ENCODE measurements at places on chromosomes 7 and 10.

DNA sequence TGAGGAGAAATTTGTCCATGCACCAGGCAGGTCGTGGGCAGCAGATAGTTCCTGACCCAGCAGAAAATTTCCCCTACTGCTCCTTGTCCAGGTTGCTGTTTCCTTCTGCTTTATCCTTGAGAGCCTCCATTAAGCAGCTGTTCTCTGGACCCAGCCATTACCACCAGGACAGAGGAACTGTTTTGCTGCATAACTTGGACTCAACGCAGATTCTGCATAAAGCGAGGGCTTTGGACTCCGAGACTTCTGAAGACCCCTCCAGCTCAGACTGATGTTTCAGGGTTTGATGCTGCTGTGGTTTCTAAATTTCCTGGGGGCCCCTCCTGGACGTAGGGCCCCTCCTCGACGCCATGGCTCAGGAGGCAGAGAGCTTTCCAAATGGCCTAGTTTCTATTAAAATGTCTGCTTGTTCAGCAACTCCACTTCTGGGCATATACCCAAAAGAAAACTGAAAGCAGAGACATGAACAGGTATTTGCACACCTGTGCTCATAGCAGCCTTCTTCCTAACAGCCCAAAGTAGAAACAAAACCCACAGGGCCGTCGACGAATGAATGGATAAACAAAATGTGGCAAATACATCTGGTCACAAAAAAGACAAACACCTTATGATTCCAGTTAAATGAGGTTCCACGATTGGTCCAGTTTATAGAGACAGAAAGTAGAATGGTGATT lies 28.3 kb upstream of the LMTK2 start:
- DNase-seq: no peak

GRCh38 chr10:48895803-48896195 lies 43.8 kb downstream of the LRRC18 start:
- no peak for DNase-seq

GRCh38 chr7:135993950-135994349 lies 16.8 kb upstream of the MTPN start:
- DNase-seq: no peak

- DNase-seq: no peak
Observed at GRCh38 chr7:104927055-104927454, 87.0 kb upstream of the KMT2E start.

- DNase-seq: no peak
Observed at GRCh38 chr10:480498-480927, 209.0 kb downstream of the DIP2C start.

GRCh38 chr10:23293973-23294590 lies 50.5 kb downstream of the C10orf67 start:
- DNase-seq: no peak

DNA sequence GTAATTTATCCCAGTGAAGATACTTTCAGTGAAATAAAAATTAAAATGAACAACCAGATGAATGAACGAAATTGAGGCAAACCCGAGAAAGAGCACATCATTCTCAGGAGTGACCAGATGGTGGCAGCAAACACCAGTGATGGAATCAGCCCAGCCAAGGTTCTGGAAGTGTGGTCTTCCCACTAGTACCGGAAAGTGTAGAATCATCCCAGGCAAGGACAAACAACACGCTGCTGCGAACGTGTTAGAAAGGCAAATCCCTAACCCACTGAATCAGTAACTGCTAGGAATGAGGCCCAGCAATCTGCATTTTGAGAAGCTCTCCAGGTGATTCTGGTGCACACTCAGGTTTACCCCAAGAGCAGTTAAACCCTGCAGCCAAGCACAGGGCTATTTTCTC lies 15.5 kb upstream of the SLC18A3 start:
- no peak for DNase-seq

DNA sequence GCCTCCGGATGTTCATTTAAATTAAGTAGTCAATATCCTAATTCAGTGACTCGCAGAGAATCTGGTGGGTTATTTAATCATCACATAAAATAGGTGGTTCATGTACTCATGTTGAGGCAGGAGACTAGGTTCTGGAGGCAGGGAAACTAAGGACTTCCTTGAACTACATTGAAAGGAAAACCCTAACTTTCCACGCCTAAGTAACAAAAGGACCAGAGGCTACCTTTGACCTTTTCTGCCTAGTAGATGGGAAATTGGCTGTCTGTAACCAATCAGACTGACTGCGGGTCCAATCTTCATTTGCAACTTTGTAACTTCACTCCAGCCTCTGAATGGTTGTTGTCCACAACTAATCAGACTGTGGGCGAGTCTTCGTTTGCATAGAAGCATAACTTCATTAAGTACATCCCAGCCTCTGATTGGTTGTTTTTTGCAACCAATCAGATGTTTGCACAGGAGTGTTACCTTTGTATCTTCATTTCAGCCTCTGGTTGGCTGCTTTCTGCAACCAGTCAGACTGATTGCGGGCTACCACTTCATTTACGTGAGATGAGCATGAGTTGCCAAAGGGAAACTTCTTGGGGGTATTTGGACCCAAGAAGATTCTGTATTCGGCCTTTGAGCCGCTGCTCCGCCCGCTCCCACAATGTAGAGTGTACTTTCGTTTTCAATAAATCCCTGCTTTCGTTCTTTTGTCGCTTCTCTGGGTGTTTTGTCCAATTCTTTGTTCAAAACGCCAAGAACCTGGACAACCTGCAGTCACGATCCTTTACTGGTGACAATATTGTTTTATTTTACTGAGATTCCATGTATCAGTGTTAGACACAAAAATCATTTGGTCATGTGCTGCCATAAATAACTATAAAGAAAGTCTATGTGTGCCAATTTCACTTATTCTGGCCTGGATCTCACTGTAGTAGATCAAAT lies 1.7 kb upstream of the ST7 start:
- DNase-seq: no peak

DNA sequence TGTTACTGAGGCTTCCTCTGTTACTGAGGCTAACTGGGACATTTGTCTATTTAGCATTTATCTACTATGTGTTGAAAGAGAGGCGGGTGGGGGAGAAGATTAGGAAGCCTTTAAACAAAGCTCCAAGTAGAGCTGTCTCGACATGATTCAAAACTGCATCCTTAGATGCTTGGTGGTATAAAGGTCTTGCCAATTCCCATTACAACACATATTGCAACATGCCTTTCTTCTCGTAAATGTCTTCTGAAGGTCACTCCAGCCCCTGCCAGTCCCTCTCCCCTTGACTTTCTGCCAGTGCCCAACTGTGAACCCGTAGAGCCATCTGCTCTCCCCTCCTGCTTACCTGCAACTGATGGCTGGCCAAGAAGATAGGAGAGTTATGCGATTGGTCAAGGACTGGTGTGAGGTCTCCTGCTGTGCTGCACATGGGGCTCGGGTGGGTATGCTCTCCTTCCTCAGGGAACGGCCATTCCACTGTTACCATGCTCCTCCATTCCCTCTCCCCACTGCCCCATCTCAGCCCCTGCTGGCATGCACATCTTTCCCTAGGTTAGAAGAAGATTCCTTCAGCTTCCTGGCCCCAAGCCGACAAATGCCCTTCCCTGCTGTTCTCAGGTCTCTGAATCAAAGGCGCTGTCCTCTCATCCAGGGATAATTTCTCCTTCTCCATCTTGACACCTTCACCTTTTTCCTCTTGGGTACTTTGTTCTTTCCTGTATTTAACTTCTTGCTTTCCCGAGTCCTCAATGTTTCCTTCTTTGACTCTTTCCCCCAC lies 43.6 kb upstream of the ZNF32 start:
- DNase-seq: no peak

DNA sequence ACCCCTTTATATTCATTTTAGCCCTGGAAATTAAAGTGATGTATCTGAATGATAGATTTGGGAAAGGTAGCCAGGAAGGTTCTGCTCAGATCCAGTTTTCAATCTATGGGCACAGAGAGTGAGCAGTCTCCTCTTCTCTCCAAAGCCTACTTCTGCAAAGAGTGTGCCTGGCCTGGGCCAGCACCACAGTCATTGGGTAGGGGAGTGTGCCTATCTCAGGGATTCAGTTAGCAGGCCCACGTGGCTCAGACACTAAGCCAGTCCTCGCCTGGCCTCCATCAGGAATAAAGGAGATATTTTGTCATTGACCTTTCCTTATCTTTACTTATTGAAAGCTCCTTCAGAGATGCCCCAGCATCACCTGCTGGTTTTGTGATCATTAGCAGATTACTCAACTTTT lies 215.8 kb upstream of the CCDC6 start:
- no peak for DNase-seq

- no peak for DNase-seq
Observed at GRCh38 chr10:128060341-128061250, 65.6 kb downstream of the MKI67 start.

- DNase-seq: no peak
Observed at GRCh38 chr7:21407796-21408480, 19.9 kb upstream of the SP4 start.

DNA sequence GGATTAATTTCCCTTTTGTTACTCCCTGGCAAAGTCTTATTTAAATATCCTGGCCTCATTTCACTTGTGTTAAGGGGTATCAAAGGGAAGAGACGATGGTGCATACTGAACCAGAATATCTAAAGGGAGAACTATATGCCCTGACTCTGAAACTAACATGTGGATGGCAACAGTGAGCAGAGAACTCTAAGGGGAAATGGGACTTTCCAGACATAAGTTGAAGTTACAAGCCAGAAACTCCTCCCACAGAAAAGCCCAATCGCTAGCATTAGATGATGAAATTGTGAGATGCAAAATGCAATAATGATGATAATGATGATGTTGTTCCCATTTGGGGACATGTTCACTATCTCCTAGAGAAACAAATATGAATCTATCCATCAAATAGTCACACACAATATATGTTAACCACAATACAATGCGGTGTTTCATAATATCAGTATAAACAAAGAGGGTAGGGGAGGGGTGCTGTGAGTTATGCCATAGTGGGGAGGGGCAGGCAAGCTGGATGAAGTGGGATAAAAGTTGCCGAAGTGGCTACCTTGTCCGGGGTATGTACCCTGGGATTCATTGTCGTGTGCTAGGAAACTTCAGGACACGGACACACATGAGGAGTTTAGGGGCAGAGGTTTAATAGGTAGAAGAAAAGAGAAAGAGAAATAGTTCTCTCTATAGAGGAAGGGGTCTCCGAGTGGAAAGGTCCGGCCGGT lies 37.1 kb downstream of the TMEM229A start:
- DNase-seq: no peak

GRCh38 chr7:111785076-111785475 lies 222.8 kb upstream of the IMMP2L start:
- DNase-seq: no peak

- no peak for DNase-seq
Observed at GRCh38 chr7:95687759-95688343, 84.5 kb upstream of the DYNC1I1 start.

GRCh38 chr7:46616636-46617035 lies 695.6 kb upstream of the IGFBP3 start:
- no peak for DNase-seq

GRCh38 chr10:123096452-123096851 lies 39.3 kb upstream of the HMX3 start:
- no peak for DNase-seq

GRCh38 chr10:49384268-49384953 lies 11.5 kb downstream of the DRGX start:
- DNase-seq: no peak

- DNase-seq: no peak
Observed at GRCh38 chr10:113436851-113437250, 116.0 kb upstream of the HABP2 start.

- no peak for DNase-seq
Observed at GRCh38 chr10:29947701-29948060, 111.7 kb downstream of the JCAD start.

- no peak for DNase-seq
Observed at GRCh38 chr7:134184767-134185166, 57.6 kb downstream of the LRGUK start.

GRCh38 chr7:1721047-1721690 lies 51.1 kb downstream of the ELFN1 start:
- no peak for DNase-seq

- DNase-seq: no peak
Observed at GRCh38 chr10:115918812-115919211, 354.2 kb downstream of the GFRA1 start.

DNA sequence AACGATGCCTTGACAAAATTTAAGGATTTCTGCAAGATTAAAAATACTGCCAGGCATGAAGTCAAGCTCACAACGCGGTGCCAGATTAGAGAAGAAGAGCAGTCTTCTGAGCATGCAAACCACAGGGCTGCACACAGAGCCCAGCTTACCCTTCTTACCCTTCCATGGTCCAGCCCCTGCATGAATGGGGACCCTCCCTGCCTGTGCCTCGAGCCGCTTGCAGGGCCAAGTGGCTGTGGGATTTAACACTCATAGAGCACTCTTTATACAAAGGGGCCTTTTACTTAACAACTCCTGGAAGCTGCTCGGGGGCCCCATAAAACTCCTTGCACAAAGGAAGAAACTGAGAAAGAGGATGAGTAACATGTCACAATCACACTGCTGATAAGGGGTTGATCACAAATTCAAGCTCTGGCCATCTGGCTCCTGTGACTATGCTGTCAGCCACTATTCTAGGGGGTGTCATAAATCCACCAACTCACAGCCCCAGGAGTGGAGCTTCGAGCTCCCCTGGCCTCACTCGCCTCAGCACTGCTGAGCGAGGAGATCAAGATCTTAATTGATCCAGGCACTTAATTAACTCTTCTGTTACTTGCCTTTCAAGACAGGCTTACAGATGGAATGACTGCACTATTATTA lies 514.8 kb downstream of the TNS3 start:
- no peak for DNase-seq

DNA sequence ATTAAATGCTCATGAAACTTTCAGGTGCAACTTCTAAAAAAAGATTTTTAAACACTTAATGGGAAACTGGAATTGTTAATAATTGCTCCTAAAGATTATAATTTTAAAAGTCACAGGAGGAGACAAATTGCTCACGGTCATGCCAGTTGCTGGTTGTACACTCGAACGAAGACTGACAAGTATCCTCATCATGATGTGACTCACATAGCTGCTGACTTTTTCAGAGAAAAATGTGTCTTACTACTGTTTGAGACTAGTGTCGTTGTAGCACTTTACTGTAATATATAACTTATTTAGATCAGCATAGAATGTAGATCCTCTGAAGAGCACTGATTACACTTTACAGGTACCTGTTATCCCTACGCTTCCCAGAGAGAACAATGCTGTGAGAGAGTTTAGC lies 79.3 kb downstream of the ITGB8 start:
- no peak for DNase-seq

DNA sequence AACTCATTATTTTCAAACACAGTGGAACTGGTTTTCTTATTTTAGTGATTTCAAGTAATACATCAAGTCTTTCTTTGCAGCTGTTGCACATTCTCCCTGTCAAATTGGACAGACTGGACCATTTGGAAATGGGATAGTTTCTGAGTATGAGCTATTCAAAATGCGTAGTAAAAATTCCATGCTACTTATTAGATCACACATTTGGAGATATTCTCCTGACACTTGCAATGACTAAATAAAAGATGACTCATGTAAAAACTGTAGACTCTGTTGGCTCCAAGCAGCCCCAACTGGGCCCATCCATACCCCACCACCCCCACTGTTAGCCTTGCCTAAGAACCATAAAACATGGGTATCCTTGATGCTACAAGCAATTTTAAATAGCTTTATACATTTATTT lies 25.9 kb upstream of the BICC1 start:
- DNase-seq: no peak

GRCh38 chr10:35399414-35400009 lies 63.2 kb downstream of the CCNY start:
- DNase-seq: no peak
